ENCODE measurements at places on chromosomes 16 and 17.

DNA sequence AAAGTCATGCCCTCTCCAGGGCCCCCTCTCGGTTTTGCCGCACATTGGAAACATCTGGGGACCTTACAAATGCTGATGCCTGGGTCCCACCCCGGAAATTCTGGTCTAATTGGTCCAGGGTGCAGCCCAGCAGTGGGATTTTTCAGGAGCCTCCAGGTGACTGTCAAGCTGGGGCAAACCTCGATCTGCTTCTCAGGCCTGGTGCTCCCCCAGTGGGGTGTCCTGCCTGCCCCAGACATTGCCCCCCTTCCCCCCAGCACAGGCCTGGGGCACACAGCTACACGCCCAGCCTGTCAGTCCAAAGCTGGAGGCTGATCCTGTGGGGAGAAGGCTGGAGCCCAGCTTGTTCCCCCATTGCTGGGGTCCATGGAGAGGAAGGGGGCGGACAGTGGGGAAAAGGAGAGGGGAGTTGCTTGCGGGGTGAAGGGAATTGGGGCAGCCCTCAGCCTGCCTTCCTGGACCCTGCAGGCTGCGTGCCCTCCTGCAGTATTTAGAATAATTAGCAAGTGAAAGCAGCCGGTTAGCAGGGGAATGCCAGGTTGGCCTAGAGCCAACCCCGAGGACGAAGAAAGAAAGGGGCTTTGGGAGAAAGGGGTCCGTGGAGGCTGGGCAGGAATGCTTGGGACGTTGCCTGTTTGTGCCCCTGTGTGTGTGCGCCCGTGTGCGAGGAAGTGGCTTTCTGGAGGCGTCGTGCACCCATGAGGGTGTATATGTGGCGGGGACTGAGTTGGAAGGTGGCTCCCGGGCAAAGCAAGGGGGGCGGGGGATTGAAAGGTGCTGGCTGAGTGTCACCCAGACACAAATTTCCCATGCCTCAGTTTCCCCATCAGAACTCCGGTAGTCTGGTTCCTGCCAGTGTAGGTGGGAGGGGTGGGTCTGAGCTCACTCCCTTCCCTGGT, 5.9 kb downstream of the FOXJ1 start:
- no peak for DNase-seq

DNA sequence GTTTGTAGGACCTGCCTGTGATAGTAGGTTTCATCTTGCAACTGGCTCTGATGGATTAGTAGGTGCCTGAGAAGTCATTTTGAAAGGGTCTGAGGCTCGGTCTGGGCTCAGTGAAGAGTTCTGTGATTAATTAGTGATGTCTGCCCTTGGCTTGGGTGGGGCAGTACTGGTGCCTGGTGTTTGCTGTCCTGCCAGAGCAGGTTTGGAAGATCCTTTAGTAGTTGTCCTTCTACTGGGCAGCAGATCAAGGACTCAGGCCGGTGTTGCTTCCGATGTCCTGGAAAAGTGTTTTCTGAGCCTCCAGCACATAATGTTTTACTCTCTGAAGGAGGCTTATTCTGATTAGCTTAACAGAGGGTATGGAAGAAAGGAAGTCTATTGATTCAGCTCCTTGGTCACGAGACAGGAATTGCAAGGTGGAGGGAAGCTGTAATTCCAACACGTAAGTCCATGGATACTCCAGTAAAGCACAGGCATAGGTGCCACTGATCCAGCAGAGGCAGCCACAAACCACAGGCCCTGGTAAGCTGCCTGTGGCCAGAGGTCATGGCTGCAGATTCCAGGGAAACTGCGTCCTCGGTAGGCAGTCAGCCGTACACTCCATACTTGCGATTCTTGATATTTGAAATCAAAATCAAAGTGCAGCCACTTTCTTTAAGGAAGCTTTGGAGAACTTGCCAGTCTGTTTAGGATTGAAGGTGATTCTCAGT, 18.7 kb downstream of the HLF start:
- DNase-seq = no peak

DNA sequence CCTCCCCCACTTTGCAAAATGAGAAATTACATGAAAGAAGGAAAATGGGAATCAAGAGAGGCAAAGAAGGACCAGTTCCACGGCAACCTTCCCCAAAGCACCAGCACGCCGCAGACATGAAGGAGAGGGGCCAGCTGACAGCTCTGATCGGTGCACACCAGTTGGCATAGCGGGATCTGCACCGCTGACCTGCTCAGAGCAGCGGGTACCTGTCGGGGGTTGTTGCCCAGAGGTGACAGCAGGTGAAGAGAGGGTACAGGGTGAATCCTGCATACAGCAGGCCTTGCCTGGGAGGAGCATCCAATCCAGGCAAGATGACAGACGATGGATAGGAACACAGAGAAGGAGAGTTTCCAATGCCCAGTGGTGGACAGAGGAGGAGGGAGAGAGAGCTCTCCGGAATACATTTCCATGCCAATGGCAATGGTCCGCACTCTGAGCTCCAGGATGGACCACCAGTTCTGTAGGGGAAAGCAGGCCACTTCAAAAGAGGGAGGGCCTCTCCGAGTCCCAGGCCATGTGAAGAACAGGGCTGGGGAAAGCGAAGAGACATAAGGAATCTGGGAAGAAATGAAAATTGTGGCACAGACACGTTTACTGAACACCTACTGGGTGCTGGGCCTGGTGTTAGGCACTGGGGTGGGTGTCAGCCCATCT, 24.0 kb downstream of the CEP295NL start:
- DNase-seq = no peak

- DNase-seq = no peak
Observed at GRCh38 chr16:85716022-85716679, 27.4 kb upstream of the GINS2 start.

GRCh38 chr17:7235693-7236665, 1.7 kb upstream of the DVL2 start:
- peak; percentile 35 for DNase-seq

GRCh38 chr17:50221864-50222545, 20.6 kb upstream of the COL1A1 start:
- no peak for DNase-seq

- DNase-seq = no peak
Observed at GRCh38 chr17:6748617-6749016, 7.2 kb upstream of the XAF1 start.

DNA sequence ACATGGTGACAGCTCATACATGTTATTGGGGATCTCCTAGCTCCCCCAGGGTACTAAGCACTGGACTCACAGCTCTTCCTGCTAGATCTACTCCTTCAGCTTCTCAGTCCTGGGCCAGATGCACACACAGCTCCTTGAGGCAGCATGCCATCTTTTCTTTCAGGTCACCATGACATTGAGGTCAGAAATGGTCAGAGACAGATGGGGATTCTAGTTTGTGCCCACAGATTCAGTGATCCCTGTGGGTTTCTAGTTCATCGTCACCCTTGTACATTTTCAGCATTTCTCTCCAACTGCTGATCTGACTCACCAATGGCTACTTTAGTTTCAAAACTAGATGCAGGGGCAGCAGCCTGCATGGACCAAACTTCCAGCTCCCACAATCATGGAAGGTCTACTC, 560.7 kb upstream of the PSMD7 start:
- DNase-seq = no peak

DNA sequence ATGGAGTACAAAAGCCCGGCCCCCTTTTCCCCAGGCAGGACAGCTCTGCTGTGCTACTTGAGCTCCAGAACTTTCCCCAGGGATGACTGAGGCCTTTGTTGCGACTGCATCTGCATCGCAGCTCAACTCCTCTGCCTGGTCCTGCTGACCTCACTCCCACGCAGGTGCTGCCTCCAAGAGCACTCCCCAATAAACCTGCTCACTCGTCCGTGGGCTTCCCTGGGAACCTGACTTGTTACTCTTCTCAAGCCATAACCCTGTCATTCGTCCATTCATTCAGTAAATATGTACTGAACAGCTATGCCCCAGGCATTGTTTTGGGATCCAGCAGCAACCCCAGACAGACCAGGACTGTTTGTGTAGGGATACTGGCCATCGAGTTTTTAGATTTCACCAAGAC, 11.6 kb upstream of the RMI2 start:
- no peak for DNase-seq

GRCh38 chr16:70757183-70757582, 43.8 kb downstream of the VAC14 start:
- no peak for DNase-seq

GRCh38 chr16:48687421-48688038, 77.5 kb upstream of the N4BP1 start:
- peak; percentile 90 for DNase-seq

DNA sequence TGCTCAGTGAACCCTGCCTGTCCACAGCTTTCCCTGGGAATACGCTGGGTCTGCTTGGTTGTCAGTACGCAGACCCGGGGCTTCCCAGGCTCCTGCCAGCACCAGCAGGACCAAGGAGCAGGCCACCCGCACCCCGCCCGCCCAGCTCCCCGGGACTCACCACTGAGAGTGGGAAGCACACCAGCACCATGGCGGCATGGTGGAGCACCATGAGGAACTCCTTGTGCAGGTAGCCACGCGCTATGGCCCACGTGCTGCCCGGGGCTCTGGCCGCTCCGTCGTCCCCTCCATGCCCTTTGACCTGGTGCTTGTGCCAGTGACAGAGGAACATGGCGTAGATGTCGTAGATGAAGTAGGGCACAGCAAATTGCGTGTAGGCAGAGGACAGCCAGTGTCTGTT, 3.5 kb downstream of the C16orf92 start:
- DNase-seq = no peak

GRCh38 chr17:39194089-39194984, 3.1 kb downstream of the CACNB1 start:
- peak; percentile 87 for DNase-seq

DNA sequence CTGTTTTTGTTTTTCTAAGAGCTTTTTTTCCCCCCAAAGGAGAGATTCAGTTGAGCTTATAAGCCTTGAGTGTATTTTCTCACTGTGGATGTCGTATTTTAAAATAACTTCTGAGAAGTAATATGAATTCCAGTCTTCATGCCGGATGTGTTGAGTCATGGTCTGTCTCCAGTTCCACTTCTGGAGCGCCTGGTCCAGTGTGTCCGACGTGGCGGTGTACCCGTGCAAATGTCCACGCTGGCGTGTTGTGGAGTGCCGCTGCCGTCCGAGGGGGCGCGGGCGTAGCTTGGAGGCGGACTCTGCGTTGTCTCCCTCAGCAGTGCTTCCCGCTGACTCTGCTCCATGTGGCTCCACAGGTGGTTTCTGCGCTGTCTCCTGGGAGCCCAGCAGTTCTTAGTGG, 60.9 kb upstream of the ZNF750 start:
- DNase-seq = no peak

DNA sequence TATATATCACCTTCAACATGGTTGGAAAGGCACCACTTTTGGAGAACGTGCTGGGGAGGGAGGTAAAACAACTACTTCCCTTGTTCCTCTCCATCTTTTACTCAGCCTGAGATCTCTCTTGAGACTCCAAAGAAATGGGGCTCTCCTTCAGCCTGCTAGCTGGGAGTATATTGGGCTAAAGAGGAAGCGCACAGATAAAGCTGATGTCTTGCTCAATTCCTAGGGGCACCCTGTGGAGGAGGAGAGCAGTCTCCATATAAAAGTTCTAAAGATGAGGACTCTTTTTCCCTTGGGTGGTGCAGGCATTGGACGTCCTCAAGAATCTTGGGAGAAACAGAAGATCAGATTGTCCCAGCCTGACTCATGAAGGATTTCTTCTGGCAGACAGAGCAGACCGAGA, 4.6 kb upstream of the ETV4 start:
- no peak for DNase-seq

DNA sequence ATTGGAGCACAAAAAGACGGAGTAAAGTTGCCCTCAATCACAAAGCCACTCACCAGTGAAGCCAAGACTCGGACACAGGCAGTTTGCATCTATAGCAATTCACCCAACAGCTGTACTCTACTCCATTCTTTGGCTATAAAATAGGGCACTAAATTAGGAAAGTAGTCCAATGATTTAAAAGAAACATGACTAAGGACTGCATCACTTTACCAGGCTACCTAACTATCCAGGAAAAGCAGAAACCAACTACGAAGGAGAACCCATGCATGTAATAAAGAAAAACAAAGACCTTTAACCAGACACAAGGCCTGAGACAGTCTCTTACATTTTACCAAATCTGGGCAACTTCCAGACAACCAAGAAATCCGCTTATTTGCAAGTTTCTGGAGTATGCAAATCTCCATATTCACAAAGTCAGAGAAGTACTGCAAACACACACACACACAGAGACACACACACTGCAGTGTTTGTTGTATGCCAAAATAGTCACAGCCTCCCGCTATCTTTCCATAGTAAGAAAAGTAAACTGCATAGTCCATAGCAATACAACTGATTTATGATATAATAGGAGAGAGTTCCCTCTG, 59.8 kb downstream of the CDH11 start:
- no peak for DNase-seq

DNA sequence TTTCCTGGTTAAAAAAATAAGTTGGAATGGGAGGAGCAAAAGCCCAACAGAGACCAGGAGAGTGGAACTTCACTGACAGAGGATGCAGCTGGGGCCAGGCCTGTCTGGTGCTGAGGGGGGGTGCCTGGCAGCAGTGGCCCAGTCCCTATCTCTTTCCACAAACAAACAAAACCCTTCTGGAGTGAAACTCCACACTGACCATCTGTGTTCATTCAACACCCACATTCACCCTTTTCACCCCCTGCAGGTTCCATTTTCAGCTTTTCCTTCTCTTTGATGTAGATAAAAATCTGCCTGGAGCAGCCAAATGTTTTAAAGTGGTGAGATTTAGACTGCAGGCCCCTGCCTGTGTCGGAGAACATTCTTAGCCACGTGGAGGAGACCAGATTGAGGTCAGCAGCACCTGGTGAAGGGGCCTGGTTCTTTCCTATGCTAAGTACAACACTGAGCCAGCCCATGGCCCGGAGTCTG, 161.4 kb upstream of the CDH11 start:
- no peak for DNase-seq

DNA sequence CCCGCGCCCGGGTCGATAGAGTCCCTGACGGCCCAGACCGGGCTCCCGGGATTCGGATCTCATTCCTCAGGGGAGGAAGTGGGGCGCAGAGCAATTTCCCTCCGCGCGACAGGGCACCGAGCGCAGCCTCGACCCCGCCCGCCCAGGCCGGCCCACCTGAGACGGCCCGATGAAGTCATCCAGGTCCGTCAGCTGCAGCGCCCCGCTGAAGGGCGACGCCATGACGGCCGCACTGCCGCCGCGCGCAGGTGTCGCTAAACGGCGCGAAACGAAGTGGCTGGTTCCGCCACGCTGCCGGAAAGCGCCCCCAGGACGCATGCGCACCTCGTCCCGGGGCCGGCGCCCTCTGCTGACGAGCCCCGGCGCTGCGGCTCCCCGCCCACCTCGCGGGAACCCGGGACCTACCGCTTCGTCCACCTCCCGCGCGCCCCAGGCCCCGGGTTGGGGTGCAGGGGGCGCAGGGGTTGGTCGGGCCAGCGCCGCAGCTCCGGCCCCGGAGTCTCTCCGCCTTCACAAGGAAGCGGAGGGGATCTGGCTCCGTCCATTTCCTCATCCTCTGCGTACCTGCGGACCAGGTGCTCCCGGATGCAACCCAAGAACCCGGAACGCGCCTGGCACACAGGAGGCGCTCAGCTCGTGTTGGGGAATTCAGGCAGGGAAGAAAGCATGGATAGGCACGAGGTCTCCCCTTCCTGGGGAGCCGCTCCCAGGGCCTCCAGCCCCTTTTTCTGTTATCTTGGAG, at the start of gene CIAO3:
TSS of gene CIAO3 (minus strand) at position 234 of the 742 bp plus-strand sequence. CDS start at position 222, 12 bp downstream.
- peak; percentile 82 for DNase-seq

All from cerebellar cortex (tissue), 1 donor.